ENCODE measurements at places on chromosomes 5 and 9.
A peak's percentile ranks its signal among the peaks of the same experiment; 100 is the strongest.

DNA sequence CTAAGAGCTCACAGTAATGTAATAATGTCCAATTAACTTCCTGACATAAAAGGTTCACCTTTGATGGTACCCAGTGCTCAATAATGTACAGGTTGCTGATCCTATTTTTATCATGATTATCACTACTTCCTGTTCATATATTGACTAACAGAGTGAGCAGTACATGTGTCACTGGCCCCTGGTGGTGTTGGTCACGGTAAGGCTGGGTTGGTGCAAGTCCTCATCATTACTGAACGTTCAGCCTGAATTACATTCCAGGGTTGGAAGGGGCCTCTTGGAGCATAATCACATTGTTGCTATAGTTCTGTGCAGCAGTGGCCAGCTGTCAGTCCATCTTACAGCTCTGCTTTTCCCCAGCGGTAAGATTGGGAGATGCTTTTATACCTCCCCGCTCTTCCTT lies 24.2 kb upstream of the CKMT2 start:
- no peak for DNase-seq

- peak; percentile 73 for DNase-seq
Measured at GRCh38 chr9:2418619-2419018, 203.0 kb upstream of the VLDLR start.

- DNase-seq, result no peak
Measured at GRCh38 chr9:105661011-105661410, 1.2 kb upstream of the TAL2 start.

GRCh38 chr5:180130291-180130869 lies 58.8 kb upstream of the RNF130 start:
- no peak for DNase-seq

DNA sequence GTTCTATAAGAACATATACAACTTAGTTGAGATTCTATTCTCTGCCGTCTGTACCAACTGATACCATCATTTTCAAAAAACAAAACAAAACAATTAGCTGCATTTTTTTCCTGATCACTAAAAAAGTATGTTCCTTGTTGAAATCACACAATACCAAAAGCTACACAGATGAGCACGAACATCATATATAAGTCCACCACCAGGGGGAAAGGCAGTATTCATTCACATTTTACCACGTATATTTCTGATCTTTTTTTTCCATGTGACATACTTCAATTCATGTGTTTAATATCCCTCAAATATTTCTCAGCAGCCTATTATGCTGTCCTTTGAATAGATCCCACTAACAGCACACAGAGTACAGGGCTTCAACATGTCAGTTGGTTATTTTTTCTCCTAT lies 40.6 kb downstream of the IRX2 start:
- no peak for DNase-seq

- DNase-seq, result peak; percentile 84
Measured at GRCh38 chr5:115398719-115399118, 102.3 kb upstream of the CCDC112 start.

- DNase-seq, result peak; percentile 16
Measured at GRCh38 chr9:95316794-95317118, 753 bp downstream of the FANCC start.

GRCh38 chr5:29796013-29796412 lies 1397.5 kb upstream of the CDH6 start:
- DNase-seq, result no peak

GRCh38 chr5:80141147-80141671 lies 106.1 kb downstream of the THBS4 start:
- DNase-seq, result peak; percentile 42

DNA sequence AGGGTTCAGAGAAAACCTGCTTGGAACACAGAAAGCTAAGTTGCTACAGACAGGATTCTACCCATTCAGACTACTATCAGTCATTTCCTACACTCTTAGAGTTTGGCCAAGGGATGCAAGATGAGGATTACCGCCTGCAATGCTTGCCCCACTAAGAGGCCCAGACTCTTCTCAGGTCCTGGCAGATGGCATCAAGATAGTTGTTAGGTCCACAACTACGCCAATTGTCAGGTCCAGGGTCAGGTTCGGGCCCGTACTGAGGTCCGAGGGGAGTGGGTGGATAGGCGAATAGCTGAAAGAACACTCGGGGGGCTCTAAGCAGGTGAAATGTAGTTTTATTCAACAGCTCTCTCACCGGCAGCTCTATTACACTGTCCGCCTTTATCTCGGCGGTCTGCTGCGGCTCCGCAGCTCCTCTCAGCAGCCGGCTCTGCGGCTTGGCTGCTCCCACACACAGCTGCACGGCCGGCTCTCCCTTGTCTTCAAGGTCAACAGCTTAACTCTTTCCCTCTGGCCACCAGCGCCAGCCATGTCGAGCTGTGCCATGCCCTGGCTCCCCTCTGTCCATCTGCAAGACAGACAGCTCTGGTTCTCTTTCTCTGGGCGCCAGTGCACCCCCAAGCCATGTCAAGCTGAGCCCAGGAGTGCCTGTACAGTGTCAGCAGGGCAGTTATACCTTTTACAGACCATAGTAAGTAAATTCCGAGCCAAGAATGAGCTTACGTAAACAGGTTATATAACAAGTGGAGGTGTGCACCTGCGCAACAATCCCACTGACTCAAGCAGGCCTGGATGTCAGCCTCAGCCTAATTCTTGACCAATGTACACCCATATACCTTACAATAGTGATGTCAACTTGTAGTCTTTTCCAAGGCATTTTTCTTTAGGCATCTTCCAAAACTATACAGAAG lies 24.0 kb downstream of the ENC1 start:
- no peak for DNase-seq

DNA sequence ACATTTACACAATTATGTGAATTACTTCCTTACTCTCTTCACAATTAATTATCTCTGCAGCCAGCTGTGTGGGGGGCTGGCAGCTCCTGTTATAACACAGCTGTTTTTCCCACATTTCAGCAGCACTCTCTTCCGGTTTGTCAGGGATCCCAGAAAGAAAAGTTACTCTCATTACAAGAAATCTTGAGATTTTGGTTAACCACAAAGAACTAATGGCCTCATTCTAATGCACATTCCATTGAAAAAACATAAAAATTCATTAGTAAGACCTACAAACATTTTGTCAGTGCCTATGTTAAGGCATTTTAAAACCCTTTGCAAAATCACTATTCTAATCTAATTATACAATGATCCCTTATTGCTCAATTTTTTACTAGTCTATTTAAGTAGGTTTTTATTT lies 64.1 kb downstream of the PDE4D start:
- peak; percentile 56 for DNase-seq

GRCh38 chr5:40261984-40262383 lies 417.7 kb upstream of the PTGER4 start:
- no peak for DNase-seq

DNA sequence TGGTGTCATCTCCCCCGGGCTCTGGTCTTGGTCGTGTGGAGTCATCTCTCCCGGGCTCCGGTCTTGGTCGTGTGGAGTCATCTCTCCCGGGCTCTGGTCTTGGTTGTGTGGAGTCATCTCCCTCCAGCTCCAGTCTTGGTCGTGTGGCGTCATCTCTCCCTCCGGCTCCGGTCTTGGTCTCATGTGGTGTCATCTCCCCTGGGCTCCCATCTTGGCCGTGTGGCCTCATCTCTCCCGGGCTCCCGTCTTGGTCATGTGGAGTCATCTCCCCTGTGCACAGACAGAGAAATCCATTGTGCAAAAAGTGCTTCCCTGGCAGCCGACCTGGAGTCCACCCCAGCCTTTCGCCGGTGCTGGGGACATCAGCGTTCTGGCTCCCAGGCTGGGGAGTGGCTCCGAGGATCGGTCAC lies 91.1 kb upstream of the CACNA1B start:
- DNase-seq, result no peak

DNA sequence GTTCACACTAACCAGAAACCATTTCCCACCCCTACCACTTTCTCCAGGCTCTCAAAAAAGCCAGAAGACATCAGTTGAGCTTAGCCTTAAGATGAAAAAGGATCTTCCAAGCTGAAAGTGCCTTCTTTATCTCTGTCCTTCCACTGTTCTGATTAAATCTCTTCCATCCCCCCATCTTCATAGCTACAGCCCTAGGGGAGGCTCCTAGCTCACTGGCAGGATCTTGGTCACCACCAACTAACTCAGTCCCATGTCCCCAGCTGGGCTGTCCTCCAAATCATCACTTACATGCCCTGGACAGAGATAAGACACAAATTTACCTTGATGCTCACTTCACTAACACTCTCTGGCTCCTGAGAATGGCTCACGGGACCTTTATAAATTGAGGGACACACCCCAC lies 14.3 kb downstream of the LCP2 start:
- DNase-seq, result no peak

DNA sequence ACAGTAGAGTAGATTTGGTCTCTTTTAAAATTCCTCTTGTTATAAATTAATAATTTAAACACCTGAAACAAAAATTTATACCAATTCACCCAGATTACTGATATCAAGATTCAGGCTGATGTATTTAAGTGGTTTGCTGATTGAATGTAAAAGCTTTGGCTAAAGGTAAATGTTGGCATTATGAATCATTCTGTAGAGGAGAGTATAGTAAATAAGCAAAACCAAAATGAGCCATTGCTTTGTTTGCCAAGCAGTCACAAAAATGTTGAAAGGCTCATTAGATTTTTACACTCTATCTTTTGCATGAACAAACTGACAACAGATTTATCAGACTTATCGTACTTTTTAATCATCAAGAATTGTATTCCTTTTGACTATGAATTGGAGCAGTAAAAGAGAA lies 332.6 kb downstream of the FAM170A start:
- DNase-seq, result no peak

DNA sequence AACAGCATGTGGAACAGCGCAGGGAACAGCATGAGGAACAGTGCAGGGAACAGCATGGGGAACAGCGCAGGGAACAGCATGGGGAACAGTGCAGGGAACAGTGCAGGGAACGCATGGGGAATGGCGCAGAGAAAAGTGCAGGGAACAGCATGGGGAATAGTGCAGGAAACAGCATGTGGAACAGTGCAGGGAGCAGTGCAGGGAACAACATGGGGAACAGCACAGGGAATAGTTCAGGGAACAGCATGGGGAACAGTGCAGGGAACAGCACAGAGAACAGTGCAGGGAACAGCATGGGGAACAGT lies 2.0 kb downstream of the LCN8 start:
- DNase-seq, result no peak

DNA sequence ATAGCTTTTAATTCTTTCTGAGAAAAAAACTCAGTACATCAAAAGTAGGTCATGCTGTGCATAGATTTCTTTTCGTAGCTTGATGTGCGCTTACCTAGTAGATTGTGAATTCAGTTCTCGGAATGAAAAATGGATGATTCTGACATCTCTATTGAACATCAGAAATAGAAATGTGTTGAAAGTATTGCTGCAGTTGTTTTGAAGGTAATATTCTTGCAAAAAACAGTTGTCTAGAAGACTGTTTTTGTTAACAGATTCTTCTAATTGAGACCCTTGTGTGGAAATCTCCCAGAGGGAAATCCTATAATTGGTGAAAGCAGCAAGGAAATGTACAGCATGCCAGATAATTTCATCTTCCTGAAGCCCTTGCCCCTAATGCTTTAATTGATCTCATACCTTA lies 54.5 kb downstream of the MACIR start:
- no peak for DNase-seq

DNA sequence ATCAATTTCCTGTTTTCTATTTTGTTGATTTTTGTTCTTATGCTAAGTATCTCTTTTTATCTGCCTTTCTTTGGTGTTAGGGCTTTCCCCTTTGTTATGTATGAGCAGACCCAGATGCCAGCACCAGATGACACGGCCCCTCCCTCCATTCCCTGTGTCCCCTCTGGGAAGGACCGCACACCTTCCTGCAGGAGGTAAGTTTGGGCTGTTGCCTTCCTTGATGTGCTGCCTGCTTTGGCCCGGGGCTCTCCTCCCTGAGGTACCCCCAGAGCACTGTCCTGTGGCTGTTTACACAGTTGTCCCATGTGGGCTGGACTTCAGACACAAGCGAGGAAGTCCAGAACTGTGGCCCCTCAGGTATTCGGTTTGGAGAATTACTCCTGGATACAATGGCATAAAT lies 343.8 kb upstream of the IRX1 start:
- no peak for DNase-seq

DNA sequence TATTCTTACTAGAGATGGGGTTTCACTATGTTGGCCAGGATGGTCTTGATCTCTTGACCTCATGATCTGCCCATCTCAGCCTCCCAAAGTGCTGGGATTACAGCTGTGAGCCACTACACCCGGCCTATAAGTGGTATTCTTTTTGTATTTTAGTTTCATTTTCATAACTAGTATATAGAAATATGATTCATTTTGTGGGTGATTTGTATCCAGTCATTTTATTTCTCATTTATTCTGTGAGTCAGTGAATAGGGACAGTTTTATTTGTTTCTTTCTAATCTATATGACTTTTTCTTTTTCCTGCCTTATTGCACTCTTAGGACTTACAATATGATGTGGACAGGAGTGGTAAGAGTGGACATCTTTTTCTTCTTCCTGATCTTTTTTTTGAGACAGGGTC lies 112.9 kb downstream of the AOPEP start:
- DNase-seq, result no peak

GRCh38 chr5:120456006-120456405 lies 8.1 kb upstream of the PRR16 start:
- no peak for DNase-seq

GRCh38 chr5:15831408-15831807 lies 331.4 kb downstream of the FBXL7 start:
- DNase-seq, result no peak

DNA sequence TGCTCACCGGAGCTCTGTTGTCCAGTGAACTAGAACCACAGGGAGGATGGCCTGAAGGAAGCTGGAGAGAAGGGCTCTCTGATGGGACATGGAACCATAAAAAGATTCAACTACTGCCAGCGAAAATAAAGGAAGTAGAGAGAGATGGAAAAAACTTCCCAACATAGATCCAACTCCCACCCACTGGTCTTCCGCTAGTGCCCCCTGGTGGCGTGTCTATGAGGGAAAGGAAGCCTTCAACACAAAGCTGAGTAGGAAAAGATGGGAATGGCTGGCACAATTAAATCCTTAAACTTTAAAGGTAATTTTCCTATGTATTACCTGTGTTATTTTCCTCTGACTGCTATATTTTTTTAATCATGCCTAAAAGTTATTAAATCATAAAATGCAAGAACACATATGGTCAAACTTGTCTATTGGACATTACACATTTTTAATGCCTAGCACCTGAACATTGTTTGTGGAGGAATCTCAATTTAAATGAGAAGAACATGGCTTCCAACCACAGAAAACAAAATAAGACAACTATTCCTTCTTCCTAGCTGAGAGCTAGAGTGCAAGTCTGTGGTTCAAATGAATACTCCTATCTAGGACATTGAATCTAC lies 51.5 kb downstream of the CEP120 start:
- no peak for DNase-seq

DNA sequence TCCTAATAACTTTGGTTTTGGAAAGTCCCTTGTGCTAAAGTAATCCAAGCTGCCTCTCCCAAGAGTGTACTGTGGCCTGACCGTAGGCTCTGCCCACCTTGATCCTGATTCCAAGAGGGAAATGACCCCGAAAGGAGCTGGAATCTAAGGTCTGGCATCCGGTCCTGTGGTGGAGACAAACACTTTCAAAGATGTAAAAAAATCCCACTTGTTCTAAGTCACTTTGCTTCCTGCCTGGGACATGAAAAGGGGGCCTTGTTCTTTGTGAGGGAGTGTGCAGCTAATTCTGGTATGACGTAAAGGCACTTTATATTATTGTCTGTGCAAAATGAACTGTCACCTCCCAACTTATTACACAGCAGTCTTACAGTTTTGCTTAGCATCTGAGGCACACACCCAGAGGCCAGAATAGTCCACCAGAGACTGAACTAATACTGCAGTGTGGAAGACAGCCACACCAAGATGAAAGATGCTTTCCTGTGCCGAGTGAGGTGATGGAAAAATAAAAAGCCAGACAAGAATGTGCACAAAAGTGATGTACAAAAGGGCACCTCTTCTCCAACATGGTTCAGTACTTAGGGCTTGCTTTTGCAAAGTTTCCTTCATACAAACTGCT lies 128.7 kb downstream of the SLC12A2 start:
- no peak for DNase-seq

- no peak for DNase-seq
Measured at GRCh38 chr5:179378116-179378440, 32.8 kb upstream of the ADAMTS2 start.

All from skeletal muscle cell (primary cell).